Activated CD4-positive, alpha-beta T cell treated with anti-CD3 and anti-CD28 coated beads, Interleukin-2, amount 10 ng/mL, durations not matched to agents 7 days and 5 days (primary cell): ENCODE measurements at places on chromosomes 2 and 18.

DNA sequence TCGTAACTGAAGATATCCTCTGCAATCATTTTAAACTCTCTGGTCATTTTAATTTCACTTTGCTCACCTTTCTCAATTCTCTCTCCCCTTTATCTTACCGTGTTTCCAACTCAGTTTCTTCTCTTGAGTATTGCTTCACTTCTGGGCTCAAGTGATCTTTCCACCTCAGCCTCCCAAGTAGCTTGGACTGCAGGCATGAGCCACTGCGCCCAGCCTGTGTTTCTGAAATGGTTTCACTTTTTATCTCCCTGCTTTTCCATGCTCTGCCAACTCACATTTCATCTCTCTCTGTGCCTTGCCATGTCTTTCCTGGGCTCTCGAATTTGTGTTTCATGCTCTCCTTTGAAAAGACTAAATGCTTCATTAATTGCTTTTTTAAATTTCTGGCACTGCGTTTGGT, 30.5 kb upstream of the TMEM131 start:
- no peak for DNase-seq

- no peak for DNase-seq
Observed at GRCh38 chr2:2656115-2657011, 325.3 kb upstream of the MYT1L start.

- no peak for DNase-seq
Observed at GRCh38 chr2:111054791-111055691, 65.7 kb upstream of the BCL2L11 start.

DNA sequence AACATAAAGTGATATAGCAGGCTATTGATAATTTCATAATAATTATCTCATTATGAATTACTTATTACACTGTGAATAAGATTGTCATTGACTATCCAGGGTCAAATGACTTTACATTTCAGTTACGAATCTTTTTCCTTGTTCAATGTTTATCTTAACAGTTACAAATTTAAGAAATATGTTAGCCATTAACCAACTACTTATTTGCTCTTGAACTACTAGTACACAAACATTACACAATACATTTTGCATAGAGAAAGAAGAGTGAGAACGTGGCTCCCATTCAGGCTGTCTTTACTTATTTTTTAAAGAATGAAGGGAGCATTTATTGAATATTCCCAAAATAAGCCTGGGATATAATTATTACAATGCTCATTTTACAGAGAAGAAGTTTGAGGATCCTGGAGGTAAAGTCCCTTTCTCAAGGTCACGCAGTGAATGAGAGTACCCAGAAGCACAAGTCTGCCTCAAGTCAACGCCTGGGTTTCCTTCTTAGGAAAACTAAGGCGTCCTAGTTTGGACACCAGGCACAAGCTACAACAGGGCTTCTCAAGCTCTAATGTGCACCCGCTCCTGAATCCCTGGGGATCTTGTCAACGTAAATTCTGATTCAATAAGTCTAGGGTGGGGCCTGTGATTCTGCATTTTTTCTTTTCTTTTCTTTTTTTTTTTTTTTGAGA, 164.2 kb downstream of the FIGN start:
- DNase-seq, result no peak

- DNase-seq, result no peak
Observed at GRCh38 chr18:46461993-46462392, 195.0 kb downstream of the LOXHD1 start.

- no peak for DNase-seq
Observed at GRCh38 chr18:74773171-74773624, 175.5 kb downstream of the ZNF407 start.

GRCh38 chr2:18077704-18078103, 199.2 kb downstream of the KCNS3 start:
- DNase-seq, result no peak

DNA sequence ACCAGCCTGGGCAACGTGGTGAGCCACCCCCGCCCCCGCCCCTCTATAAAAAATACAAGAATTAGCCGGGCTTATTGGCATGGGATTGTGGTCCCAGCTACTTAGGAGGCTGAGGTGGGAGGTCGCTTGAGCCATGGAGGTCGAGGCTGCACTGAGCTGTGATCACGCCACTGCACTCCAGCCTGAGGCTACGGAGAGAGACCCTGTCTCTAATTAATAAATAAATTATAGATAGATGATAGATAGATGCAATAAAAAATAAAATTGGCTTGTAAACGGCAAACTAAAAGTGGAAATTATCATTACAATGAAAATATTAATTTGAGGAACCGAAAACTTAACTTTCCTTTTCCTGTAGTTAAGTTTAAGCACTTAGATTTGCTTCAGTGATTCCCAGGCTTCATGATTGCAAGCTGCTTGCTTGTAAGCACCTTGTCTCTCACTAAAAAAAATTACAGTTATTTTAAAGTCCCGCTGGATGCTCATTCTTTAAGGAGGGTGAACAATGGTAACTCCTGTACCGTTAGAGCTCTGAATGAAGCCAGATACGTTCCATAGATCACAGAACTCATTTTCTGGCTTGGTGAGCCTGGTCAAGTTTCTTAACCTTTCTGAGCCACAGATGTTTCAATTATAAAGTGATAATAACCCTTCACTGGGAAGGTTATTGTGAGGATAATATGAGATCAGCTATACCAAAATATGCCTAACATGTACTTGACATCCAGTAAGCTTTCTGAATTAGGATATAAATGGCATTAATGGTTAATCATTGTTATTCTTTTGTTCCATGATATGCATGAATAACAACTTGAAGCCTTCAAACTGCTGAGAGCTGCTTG, 9.3 kb upstream of the NARS1 start:
- DNase-seq, result no peak
